T-helper 22 cell (primary cell): ENCODE measurements at places on chromosomes 6 and 20.
A peak's percentile ranks its signal among the peaks of the same experiment; 100 is the strongest.

GRCh38 chr6:83890520-83890919 is 31.0 kb downstream of the CYB5R4 start:
- no peak for DNase-seq

GRCh38 chr6:124373386-124373785 is 569.7 kb downstream of the NKAIN2 start:
- DNase-seq: no peak

GRCh38 chr6:55182016-55182650 is 7.8 kb downstream of the HCRTR2 start:
- DNase-seq: no peak

GRCh38 chr6:72588155-72588554 is 33.7 kb upstream of the KCNQ5 start:
- no peak for DNase-seq

GRCh38 chr20:41701588-41702348 is 83.6 kb upstream of the CHD6 start:
- DNase-seq: no peak

DNA sequence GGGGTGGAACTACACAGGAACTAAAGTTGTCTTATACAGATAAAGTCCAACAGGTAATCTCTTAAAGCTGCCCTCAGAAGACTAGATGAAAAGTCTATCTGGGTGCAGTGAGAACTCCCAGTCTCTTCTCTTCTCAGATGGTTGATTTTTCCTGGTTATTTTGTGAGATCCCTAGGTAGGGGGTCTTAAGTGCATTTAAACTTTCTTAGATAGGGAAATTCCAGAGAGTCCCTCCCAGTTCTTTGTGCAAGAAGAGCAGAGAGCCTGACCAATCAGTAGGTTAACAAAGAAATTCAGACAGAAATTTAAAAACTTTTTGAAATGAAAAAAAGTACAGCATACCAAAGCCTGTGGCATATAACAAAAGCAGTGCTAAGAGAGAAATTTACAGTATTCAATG is 2.0 kb upstream of the GABRR2 start:
- DNase-seq: no peak

DNA sequence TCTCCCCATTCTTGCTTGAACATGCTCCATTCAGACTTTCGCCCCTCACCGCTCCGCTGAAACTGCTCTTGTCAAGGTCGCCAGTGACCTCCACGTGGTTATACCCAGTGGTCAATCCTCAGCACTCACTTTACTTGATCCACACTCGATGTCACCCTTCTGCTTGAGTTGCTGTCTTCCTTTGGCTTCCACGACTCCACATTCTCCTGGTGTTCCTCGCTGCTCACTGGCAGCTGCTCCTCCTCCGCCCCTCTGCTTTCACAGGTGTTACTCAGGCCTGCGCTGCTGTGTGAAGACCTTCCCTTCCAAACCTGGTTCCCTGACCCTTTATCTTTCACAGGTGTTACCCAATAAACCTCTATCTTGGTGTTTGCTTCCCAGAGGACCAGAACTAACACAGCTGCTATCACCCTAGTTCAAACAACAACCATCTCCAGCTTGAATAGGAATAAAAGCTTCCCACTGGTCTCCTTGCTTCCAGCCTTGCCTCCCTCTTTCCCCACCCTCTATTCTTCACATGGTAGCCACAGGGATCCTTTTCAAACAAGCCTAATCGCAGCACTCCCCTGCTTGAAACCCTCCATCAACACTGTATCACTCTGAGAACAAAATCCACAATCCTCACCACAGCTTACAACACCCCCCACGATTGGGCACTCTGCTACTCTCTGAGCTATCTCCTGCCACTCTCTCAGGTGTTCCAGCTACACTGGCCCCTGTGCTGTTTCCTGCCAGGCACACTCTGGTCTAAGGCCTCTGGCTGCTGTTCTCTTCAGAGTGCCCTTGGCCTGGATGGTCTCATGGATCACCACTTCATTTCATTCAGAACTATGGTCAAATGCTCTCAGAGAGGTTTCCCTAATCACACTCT is 10.7 kb downstream of the PPIL1 start:
- no peak for DNase-seq

- DNase-seq: no peak
These were observed 20.7 kb downstream of the RIPK1 start for GRCh38 chr6:3088968-3089367.

DNA sequence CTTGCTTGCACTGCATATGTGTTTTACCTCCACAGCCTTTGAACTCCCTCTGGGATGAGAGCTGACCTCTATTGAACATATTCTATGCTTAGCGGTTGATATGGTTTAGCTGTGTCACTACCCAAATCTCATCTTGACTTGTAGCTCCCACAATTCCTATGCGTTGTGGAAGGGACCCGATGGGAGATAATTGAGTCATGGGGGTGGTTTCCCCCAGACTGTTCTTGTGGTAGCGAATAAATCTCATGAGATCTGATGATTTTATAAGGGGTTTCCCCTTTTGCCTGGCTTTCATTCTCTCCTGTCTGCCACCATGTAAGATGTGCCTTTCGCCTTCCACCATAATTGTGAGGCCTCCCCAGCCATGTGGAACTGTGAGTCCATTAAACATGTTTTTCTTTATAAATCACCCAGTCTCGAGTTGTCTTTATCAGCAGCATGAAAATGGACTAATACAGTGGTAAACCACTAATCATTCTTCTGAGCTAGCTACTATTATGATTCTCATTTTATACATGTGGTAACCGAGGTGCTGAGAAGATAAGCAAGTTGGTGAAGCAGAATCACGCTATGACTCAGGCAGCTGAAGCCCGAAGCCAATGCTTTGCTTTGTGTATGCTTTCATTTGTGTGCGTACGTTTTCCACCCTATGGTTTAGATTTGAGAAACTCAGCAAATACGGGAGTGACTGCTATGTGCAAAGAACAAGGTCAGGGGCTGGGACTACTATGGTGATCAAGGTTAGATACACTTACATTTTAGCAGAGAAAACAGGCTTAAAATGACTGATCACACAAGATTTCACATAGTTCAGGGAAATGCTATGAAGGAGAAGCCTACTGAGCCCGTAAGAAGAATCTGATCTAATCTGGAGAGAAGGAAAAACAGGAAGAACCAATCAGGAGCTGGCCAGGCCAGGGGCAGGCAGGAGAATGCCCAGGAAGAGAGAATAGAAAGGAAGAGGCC is 363.5 kb downstream of the ESR1 start:
- DNase-seq: peak; percentile 56

DNA sequence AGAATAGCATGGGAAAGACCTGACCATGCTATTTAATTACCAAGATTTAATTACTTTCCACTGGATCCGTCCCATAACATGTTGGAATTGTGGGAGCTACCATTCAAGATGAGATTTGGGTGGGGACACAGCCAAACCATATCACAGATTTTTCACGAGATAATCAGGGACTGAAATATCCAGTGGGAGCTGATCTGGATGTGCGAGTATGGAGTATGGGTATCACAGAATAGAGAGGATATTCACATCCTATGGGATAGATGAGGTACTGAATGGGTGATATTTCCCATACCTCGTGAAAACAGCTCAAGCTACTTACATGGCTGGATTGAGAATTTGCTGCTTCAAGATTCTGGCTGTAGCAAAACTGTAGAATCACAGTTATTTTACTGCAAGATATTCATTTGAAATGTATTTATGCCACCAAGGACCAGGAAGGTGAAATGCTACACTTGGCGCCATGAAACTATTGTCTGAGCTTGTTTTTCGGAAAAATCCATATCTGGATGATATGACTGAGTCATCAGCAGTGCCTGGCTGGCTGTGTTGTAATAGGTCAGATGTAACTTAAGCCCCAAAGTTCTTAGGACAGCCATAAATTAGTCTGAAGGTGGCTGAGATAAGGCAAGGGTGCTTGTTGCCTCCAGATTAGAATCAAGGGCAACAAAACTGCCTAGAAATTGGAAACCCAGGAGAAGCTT is 29.8 kb downstream of the KCNS1 start:
- DNase-seq: no peak

DNA sequence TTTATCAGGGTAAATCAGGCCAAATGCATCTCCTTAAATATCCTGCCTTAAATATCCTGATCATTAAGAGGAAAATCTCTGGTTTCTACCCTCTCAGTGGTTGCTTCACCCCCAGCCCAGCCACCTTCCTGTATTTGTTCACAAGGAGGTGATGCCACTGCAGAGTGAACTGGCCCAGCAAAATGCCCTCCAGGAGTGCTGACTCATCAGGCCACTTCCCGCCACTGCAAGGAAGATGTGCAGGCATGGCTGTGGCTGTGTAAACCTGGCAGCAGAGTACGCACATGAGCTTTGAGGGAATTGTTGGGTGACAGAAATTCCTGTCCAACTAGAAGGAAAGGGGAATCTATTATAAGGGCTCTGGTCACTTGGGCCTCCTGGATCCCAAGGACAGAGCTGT is 13.8 kb downstream of the NQO2 start:
- DNase-seq: no peak

DNA sequence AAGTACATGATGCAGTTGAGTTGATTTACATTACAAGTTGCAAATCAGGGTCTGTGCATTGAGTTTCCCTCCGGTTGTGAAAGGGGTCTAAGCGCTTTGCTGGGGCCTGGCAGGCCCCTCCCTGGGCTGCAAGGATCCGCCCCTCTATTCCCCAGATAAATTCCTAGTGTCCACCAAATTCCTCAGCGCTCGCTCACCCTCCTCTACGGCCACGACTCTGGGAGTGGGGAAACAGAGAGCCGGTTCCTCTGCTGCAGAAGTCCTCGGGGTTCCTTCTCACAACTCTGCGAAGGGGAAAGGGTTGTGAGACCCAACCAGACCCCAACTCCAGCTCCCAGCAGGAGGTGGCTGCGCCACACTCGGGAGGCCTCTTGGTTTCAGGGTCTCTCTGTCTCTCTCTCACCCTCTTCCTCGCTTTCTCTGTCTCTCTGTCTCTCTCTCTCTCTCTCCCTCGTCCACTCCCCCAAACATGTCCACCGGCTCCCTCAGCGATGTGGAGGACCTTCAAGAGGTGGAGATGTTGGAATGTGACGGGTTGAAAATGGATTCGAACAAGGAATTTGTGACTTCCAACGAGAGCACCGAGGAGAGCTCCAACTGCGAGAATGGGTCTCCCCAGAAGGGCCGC is at the start of gene TCF21:
TSS of gene TCF21 (plus strand) at position 185 of the 628 bp plus-strand sequence. CDS start at position 470, 285 bp downstream.
- DNase-seq: no peak

DNA sequence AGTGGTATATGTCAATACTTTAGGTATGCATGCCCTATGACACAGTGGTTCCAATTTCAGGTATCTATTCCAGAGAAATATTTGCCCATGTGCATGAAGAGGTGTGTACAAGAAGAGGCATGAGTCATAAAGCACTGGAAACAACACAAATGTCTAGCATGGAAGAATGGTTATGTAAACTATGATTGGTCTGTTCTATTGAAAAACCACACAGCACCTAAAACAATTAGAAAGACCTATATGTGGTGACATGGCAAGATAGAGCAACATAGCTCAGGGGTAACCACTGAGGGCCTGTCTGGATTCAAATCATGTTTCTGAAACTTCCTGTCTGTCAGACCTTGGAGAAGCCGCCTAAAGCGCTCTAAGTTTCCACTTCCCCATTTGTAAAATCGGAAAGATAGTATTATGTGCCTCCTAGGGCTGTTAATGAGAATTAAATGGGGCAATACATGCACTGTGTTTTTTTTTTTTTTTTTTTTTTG is 76.0 kb upstream of the SHLD1 start:
- DNase-seq: no peak

DNA sequence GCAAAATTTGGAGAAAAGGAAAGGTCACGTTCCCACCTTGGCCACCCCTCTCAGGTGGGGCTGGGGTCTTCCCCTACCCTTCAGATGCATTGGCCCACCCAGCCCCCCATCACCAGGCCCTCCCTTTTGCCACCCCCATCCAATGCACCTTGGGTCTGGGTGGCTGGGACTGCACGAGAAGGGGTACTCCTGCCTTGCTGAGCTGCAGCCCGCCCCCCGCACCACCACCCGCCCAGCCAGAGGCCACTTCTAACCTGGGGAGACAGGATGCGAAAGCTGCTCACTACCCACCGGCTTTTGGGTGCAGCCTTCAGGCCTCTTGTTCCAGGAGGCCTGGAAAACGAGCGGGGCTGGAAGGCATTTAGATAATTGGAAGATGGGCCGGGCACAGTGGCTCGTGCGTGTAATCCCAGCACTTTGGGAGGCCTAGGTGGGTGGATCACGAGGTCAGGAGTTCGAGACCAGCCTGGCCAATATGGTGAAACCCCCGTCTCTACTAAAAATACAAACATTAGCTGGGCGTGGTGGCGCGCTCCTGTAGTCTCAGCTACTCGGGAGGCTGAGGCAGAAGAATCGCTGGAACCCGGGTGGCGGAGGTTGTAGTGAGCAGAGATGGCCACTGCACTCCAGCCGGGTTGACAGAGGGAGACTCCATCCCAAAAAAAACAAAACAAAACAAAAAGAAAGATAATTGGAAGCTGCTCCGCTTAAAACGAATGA is 1.2 kb upstream of the CDC25B start:
- no peak for DNase-seq

DNA sequence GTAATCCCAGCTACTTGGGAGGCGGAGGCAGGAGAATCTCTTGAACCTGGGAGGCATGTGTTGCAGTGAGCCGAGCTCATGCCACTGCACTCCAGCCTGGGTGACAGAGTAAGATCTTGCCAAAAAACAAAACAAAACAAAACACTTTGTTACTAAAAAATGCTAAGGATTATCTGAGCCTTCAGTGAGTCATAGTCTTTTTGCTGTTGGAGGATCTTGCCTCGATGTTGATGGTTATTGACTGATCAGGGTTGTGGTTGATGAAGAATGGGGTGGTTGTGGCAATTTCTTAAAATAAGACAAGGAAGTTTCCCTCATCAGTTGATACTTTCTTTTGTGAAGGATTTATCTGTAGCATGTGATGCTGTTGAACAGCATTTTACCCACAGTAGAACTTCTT is 196.8 kb upstream of the HDDC2 start:
- DNase-seq: no peak

DNA sequence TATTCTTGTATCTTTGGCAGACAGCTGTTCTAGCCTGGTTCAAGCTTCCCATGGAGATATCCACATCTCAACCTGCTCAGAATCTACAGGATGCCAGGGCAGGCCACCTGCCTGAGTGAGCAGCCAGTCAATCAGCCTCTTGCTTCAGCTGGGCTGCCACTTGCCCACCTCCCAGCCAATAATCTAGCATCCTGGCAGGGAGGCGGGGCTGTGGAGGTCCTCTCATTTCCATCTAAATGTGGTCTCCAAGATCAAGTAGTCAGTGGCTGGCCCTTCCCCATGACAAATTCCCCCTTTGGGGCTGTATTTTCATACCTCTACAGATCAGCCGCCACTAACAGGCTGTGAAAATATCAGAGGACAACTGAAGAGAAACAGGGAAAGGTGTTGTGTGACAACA is 33.0 kb upstream of the SPDEF start:
- no peak for DNase-seq

DNA sequence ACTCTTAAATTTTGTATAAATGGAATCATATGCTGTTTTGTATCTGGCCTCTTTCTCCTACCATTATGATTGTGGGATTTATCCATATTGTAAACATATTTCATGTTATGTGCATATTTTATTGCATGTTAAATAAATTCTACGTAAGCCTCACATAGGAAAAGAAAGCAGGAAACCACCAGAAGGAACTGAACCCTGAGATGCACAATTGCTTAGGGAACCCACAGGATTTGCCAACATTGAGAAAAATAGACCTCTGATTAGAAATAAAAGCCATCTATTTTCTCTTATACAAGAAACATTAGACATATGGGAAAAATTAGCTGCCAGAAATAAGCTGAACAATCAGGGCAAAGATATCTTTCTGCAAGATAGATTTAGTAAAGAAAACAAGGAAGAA is 111.2 kb upstream of the CARMIL1 start:
- DNase-seq: no peak

- no peak for DNase-seq
These were observed 381.7 kb upstream of the POU3F2 start for GRCh38 chr6:98452685-98453084.
